Parietal lobe (tissue), 2 donors: ENCODE measurements at places on chromosomes 11 and 22. TPM values are rescaled to one million over a fixed set of nuclear protein-coding genes. Genes with fewer than 3 reads are reported as not detected.

ZBED4 gene
- 41.6 TPM for total RNA-seq

ASPHD2 gene
- total RNA-seq: 12.2 TPM

MS4A4A gene
- not detected for total RNA-seq

YWHAH gene
- total RNA-seq: 209 TPM

PACSIN3 gene
- 3.4 TPM for total RNA-seq

LIF gene
- under 0.01 TPM for total RNA-seq

SYCE3 gene
- not detected for total RNA-seq

RNF26 gene
- 2.5 TPM for total RNA-seq

SLC22A12 gene
- not detected for total RNA-seq

C11orf42 gene
- total RNA-seq: not detected

FAM227A gene
- 17.2 TPM for total RNA-seq

RAPSN gene
- total RNA-seq: not detected

PLCB3 gene
- 5.6 TPM for total RNA-seq

MRPL11 gene
- 11.6 TPM for total RNA-seq

TRIM49D1 gene
- total RNA-seq: not detected

SOX10 gene
- 3.4 TPM for total RNA-seq

OR8G1 gene
- not detected for total RNA-seq

KCNJ1 gene
- not detected for total RNA-seq

SCUBE2 gene
- 7.2 TPM for total RNA-seq

NEFH gene
- total RNA-seq: 0.63 TPM

OR2AG1 gene
- not detected for total RNA-seq

MAJIN gene
- not detected for total RNA-seq

TMA7B gene
- not detected for total RNA-seq

PGA5 gene
- not detected for total RNA-seq

FGF4 gene
- not detected for total RNA-seq

SHANK2 gene
- total RNA-seq: 99.2 TPM

SHANK3 gene
- total RNA-seq: 9.7 TPM

C11orf16 gene
- not detected for total RNA-seq

SLC25A18 gene
- 5.0 TPM for total RNA-seq

TMEM184B gene
- 17.8 TPM for total RNA-seq

TREH gene
- not detected for total RNA-seq

RTN3 gene
- 319 TPM for total RNA-seq

MOGAT2 gene
- total RNA-seq: not detected

DEFB131B gene
- not detected for total RNA-seq

P2RY6 gene
- not detected for total RNA-seq

AMBRA1 gene
- total RNA-seq: 41.6 TPM

TSSK2 gene
- not detected for total RNA-seq

ARFGAP2 gene
- total RNA-seq: 176 TPM

DERL3 gene
- total RNA-seq: 2.2 TPM

OR2AG2 gene
- total RNA-seq: 1.6 TPM

GDPD4 gene
- not detected for total RNA-seq
